ENCODE measurements at places on chromosomes 4 and X.

- DNase-seq: no peak
Observed at GRCh38 chr4:17094159-17094875, 195.9 kb upstream of the LDB2 start.

- DNase-seq: no peak
Observed at GRCh38 chr4:147761218-147761883, 29.5 kb downstream of the ARHGAP10 start.

DNA sequence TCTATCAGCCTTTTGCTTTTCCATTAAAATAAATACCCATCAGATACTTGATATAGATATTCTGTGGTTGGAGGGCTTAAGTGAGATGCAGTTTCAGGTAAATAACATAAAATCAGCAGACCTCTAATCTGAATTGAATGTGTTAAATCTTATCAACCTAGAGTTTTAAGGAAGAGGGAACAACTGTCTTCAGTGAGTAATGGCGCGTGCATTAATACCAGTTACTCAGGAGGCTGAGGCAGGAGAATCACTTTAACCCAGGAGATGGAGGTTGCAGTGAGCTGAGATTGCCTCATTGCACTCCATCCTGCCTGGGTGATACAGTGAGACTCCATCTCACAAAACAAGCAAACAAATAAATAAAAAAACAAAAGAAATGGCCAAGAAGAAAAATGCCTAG lies 54.3 kb downstream of the FAT4 start:
- no peak for DNase-seq

DNA sequence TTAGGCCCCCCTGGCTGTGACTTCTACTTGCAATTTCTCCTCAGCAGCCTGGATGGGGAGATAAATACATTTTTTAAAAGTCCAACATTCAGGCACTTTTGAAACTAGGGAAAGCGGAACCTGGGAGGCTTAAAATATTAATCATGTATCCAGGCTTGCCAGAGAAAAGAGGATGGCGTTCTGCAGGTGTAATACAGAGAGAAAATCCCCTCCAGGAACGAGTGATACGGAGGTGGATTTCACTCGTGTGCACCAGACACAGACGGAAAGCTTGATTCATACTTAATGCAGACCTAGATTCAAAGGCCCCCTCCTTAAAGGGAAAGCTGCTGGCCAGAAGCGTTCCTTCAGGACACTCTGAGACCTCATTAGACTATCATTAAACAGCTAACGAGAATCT lies 354.0 kb upstream of the BOD1L1 start:
- no peak for DNase-seq

DNA sequence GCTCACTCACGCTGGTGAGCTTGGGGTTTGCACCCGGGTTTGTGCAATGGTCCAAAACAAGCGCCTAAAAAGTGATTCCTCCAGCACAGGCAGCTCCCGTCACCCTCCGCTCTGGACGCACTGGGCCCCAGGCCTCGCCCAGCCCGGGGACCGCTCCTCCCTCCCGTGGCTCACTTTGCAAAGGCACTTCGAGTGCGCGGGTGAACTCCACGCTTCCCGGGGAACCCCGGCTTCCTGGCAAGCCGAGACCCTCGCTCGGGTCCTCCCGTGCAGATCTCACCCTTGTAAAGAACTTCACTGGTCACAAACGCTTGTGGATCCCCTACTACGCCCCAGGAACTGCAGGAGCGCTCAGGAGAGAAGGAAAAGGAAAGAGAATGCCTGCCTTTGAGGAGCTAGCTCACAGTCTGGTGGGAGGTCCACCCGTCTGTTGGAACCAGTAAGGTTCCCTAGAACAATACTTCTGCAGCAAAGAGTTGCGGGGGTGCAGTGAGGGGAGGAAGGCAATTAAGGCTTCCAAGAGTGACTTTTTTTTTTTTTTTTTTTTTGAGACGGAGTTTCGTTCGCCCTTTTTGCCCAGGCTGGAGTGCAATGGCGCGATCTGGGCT lies at the start of gene CTPS2:
CTPS2 (minus strand) TSS at position 122 of the 608 bp plus-strand sequence. CDS start 9,767 bp downstream, outside the sequence.
- peak; percentile 28 for DNase-seq

DNA sequence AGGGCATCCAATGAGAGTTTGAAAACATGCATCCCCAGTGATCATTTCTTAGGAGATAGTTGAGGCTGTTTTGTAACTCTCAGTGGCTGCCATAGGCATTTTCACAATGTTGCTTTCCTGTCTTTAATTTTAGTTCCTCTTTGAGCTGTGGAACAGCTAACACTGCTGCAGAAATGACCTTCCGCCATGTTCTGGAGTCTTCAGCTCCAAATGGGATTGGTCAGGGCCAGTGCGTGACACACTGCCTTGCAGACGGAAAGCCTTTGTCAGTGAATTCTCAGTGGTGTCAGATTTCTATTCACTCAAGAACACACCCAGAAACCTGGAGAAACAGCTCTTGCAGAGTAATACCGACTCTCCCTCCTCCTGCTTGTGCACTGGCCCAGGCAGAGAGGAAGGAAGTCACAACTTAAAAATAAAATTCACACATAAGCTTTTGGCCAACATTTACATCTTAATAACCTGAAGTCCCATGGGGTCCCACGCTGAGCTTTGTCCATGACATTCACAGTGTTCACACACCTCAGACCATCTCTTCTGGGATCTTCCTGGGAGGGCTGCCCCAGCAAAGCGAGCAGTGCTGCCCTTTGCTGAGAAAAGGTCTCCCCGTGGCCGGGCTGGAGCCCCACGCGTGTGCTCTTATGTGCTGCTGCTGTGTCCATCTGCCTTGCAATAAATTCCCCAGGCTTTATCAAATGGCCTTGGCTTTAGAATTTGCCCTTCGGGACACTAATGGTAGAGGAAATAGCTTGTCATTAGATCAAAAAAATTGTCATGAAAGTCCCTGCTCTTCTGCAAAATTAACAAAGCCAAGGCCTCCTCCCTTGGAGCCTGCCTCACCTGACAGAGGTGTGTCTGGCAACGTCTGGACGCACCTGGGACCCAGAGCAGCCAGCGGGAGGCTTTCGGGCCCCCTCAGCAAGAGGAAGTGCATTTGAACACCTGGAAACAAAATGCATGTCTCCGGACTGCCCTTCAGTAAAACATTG lies 126.8 kb downstream of the IRF2 start:
- DNase-seq: no peak

GRCh38 chrX:120790118-120790517 lies 85.5 kb downstream of the CT47B1 start:
- no peak for DNase-seq

DNA sequence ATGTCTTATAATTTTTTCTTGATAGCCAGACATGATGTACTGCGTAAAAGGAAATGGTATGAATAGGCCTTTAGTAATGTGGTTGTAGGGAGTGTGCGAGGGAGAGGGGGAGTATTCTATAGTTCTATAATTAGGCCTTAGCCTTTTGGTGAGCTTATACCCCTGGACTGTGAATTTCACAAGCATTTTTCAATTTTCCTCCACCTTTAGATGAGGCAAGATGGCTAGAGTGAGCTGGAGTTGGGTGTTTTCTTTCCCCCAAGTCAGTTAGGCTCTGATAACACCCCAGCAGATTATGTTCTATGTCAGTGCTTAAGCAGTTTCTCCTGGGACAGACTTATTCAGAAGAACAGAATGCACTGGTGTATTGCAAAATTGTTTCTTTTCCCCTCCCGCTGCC lies 210.2 kb upstream of the NPY2R start:
- DNase-seq: no peak

- no peak for DNase-seq
Observed at GRCh38 chr4:114386637-114387233, 211.9 kb upstream of the UGT8 start.

Measured in stimulated activated CD8-positive, alpha-beta memory T cell treated with anti-CD3 and anti-CD28 coated beads, Interleukin-15, amount 100 ng/mL, for 48 hours (primary cell).